ENCODE measurements at places on chromosomes 7 and 10. TPM values are rescaled to one million over a fixed set of nuclear protein-coding genes. Genes with fewer than 3 reads are reported as not detected.

The H2BK1 gene
- not detected for total RNA-seq

The RNLS gene
- total RNA-seq, result 9.5 TPM

The PRKG1 gene
- total RNA-seq, result 1.3 TPM

- H3K36me3 ChIP-seq, result no peaks in the 10 kb centered on the region
- H3K4me1 ChIP-seq, result no peaks in the 10 kb centered on the region
- no peak overlapping the region for H3K27ac ChIP-seq
- H3K27me3 ChIP-seq, result no peaks in the 10 kb centered on the region
Observed at GRCh38 chr10:70761031-70761601, 24.1 kb downstream of the TBATA start.

DNA sequence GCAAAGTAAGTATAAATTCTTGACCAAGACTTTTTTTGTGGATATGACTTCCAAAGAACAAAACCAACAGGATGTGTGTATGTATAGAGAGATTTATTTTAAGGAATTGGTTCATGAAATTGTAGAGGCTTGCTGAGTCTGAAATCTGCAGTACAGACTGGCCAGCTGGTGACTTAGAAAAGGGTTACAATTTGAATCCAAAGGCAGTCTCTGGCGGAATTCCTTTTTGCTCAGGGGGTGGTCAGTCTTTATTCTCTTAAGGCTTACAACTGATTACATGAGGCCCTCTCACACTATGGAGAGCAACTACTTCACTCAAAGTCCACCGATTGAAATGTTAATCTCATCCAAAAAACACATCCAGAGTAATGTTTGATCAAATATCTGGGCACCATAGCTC, 100.1 kb upstream of the IMMP2L start:
- no peak for DNase-seq
- no peak overlapping the region for H3K27ac ChIP-seq
- H3K4me3 ChIP-seq, result no peak overlapping the region
- no peaks in the 10 kb centered on the region for H3K4me1 ChIP-seq
